PC-9 (cell line): ENCODE measurements at places on chromosomes 13 and 19. TPM values are rescaled to one million over a fixed set of nuclear protein-coding genes. Genes with fewer than 3 reads are reported as not detected.

GRCh38 chr13:97448503-97449251, 14.7 kb downstream of the RAP2A start:
- DNase-seq: no peak

GRCh38 chr13:79667771-79668170, 186.8 kb downstream of the NDFIP2 start:
- no peak for DNase-seq

- no peak for DNase-seq
Observed at GRCh38 chr13:48944221-48944620, 31.5 kb upstream of the FNDC3A start.

- DNase-seq: no peak
Observed at GRCh38 chr13:41916173-41916954, 44.5 kb downstream of the VWA8 start.

GRCh38 chr13:52411629-52412028, 5.7 kb upstream of the THSD1 start:
- DNase-seq: no peak

DNA sequence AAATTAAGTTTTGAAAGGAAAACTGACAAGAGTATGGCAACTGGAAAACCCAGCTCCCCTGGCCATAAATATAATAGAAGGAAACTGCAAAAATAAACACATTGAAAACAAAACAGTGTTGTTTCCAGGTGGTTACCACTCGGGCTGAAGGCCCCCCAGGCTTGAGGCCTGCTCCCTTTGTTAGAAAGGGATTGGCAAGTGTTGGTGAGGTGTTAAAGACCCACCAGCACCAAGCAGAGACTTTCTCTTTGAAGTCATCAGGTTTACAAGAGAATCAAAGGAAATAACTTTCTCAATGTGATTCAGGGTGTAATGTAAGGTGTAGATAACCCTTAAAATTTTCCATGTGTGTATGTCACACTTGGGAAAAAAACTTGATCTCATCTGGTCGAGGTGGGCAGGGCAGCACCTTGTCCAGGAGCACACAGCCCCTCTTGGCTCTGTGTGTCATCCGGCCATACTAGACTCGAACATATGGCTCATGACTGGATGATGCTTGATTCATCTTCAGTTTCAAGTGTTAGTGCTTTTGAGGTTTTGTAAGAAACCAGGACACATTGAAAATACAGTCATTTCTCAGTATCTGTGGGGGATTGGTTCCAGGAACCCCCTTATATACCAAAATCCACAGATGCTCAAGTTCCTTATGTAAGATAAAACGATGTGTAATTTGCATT, 7.8 kb downstream of the ACTN4 start:
- no peak for DNase-seq

DNA sequence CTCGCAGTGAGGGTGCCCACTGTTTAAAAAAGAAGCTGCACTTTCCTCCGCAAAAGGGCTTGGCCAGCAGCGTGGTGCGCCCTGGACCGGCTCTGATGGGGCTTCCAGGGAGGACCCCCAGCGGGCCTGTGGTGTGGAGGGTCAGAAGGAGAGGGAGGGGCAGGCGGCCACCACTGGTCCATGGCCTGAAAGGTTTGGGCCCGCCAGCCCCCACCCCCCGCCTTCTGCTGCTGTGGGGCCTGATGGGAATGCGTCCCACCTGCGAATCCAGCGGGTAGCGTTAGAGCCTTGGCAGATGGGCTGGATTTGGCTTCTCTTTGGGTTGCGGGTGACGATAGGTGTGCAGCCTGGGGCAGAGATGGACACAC, 34.7 kb downstream of the TMEM255B start:
- DNase-seq: no peak

GRCh38 chr13:27920677-27921420, 1.0 kb downstream of the PDX1 start:
- no peak for DNase-seq

CDC16 gene
- 45.7 and 56.8 TPM in 2 replicates for total RNA-seq

ERICH6B gene
- total RNA-seq: not detected in 2 replicates

TNFRSF19 gene
- total RNA-seq: 0.13 and 0.24 TPM in 2 replicates

TPM4 gene
- total RNA-seq: 279 and 307 TPM in 2 replicates

TINCR gene
- 4.4 and 8.0 TPM in 2 replicates for total RNA-seq

SCN1B gene
- 2.4 and 3.0 TPM in 2 replicates for total RNA-seq

CABP5 gene
- not detected in 2 replicates for total RNA-seq

C19orf81 gene
- not detected in 2 replicates for total RNA-seq

MADCAM1 gene
- total RNA-seq: 1.1 and 1.7 TPM in 2 replicates
